ENCODE measurements at places on chromosomes 12 and 14.
A peak's percentile ranks its signal among the peaks of the same experiment; 100 is the strongest.

- no peak for DNase-seq
Measured at GRCh38 chr14:81366214-81366613, 33.9 kb downstream of the STON2 start.

DNA sequence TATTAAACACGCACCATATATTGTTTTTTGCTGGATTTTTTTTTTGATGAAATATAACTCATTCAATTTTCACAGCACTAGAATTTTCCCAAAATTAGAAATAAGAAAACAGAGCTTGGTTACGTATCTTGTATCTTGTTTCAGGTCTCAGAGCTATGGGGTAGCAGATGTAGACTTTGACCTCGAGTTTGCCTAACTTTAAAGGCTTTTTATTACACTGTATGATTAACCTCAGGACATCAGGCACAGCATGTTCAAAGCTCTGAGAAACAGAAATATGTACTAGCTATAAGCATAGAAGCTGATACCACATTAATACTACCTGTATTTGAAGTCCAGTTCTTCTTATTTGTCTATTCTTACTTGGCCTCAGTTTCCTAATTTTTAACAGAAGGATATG lies 171.9 kb upstream of the KITLG start:
- no peak for DNase-seq

DNA sequence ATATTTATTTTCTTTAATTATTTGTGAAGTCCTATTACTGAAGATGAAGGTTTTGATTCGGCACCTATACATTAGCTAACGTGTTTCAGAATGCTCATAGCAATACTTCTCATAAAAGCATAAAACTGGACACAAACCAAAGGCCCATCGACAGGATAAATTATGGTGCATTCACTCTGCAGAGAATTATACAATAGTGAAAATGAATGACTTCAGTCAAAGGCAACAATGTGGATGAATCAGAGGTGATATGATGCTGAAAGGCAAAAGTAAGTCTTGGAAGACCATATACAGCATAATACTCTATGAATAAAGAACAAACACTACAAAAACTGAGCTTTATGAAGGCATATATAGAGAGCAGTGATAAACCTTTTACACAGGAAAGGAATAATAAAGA lies 156.6 kb upstream of the EGLN3 start:
- DNase-seq = no peak

DNA sequence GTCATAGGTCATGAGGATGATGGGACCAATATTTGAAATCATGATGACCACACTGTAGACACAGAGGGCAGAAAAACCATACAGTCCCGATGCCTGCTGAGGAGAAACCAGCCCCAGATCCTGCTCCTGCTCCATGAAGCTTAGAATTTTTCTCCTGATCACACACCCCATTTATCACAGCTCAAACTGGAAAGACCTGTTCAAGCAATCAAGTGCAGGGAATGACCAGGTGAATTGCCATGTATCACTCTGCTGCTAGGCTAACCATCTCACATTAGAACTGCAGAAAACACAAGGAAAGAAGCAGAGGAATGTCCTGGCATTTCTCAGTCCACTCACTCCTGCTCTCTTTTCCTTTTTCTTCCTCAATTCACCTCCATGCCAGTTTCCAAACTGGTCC lies 18.1 kb downstream of the MANSC1 start:
- DNase-seq = peak; percentile 29

GRCh38 chr12:71872972-71873371 lies 33.4 kb downstream of the TBC1D15 start:
- no peak for DNase-seq

DNA sequence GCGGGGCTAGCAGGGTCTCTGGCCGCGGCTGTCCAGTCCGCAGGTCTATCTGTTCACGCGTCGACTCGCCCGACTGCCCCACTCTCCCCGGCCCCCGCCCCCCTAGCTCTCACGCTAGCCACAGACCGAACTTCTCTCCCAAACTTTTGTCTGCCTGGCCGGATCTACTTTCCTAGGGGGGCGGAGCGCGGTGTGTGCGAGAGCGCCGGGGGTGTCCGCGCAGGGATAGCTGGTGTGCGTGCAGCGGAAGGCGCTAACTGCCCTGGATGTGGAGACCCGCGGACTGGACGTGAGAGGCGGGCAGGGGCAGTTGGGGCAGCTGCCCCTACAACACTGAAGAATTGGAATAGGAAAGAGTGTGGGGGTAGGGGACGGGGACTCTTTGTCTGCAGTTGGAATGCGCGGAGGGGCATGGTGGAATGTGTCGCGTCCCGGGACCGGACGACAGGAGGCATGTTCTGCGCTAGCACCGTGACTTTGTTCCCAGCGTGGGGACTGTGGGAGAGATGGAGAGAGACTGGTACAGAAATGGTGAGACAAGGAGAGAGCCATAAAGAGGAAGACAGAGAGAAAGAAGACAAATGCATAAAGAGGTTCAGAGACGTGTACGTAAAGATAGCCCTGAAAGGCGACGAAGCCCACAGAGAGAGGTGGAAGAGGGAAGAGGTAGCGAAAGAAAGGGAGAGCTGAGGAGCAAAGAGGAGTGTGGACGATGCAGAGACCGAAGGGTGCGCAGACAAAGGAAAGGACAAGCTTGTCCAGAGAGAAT lies at the start of gene AJUBA:
Gene AJUBA, minus strand, starts transcription at position 75 of the 769 bp plus-strand sequence. CDS start 285 bp downstream, outside the sequence.
- DNase-seq = peak; percentile 72

DNA sequence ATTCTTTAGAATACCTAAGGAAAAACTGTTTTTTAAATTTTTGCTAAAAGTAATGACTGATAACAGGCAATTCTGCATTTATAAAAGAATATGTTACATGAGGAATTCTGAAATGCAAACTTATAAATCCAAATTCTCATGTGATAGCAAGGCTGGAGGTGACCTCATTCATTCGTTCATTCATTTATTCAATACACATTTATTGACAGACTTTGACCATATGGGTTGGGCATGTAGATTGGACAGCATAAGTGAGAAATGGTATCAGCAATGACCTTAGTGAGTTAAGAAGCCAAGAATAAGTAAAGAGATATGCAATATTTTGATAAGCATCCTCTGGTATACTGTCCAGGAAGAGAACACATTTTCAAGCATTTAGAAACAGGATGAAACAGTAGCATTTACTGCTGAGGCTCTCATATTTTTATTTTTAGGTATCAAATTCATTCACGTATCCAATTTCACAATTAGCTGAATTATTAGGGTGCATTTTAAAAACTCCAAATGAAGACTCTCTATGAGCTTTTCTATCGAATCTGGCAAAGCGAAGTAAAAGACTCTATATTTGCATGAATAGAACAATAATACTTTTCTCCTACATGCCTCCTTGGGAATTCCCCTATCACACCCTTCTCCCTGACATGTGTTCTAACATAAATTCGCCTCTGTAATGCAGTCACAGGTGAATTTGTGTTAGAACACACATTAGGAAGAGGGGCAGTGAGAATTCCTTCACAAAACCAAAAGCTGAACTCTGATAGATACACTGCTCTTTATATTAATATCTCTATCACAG lies 49.9 kb downstream of the PEBP1 start:
- DNase-seq = no peak

DNA sequence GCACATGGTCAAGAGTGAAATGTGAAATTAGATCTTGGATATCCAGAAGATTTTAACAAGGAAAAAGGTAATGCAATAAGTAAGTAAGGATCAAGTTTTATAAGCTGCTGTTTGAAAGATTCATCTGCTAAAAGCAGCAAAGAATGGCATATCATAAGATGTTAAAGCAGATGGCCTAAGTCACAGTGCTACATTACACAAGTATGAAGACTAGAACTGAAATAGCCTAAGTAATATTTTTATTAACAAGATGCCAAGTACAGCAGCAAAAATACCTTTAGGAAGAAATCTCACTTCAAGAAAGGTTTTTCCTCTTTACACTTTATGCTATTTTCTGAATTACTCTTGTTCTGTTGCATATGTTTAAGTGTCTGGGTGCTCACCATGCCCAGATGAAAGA lies 414.1 kb downstream of the MDGA2 start:
- DNase-seq = no peak

DNA sequence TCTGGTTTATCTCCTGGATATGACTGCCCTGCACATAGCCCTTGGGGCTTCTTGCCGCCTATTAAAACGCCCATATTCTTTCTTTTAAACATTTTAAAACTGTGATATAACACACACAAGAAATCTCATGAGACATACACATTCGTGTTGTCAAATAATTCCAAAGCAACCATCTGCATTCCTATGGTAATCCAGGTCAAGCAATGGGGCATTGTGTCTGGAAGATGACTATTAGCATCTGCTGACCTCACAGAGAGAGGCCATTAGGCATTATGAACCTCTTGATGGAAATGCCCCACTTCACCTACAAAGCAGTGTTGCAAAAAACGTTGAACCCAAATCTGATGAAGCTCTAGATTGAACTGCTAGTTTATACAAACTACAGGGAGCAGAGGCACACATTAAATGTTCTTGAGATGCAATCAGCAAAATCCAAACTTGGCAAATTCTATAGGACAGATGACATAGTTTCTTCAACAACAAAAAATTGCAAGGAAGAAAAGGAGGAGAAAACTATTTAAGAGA lies 513.8 kb upstream of the CCDC196 start:
- DNase-seq = no peak

DNA sequence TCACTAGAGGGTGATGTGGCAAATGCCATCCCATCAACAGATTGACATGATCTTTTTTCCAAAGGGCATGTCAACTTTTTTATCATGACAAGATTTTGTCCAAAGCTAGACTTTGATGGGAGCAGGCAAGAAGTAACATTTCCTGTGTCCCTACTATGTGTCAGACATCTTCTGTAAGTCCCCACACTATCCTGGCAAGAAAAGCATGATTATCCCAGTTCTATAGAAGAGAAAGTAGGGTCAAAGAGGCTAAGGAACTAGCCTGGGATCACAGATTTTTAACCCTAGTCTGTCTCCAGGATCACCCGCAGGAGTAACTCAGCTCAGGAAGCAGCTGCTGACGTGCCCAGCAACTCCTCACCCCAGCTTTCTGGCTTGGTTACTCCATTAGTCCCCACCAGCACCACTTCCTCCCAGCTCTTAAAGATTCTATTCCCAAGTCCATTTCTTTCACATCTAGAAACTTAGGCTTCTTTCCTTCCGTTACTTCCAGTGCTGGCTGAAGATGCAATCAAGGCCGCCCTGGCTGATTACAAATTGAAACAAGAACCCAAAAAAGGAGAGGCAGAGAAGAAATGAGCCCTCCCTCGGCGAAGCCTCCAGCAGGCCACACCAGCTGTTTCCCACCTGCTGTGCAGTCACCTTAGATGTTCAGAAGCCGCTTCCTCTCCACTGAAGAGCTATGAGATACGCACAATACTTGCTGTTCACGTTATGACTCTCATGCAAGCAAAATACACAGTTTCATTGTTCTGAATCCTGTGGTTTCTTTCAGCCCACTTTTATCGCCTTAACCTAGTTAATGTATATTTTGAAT lies 6.2 kb downstream of the ISCU start:
- DNase-seq = peak; percentile 79

GRCh38 chr12:1161197-1161596 lies 170.2 kb downstream of the ERC1 start:
- no peak for DNase-seq

DNA sequence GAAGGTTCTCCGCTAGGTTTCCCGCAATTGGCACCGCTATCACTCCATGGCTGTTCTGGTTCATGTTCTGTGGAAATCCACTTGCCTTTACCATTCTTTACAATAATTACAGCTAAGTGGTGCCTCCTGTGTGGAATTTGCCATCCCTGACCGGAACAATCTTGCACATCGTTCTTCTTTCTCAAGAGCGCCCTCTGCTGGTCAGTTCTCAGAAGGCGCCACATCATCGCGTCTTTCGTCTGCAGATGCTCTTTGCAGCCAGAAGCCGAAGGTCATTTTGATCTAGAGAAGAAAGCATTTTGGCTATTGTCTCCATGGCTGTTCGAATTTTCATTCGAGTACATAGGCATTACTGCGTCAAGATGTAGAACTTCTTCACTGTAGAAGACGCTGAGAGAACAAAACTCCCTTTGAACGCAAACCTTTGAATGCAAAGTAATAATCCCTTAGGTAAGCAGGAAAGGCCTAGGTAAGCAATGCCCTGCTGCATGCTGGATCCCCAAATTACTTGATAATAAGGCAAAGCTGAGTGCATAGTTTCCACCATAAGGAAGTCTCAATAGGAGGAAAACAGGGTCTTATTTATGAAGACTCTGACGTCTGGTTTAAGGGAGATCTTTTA lies 10.1 kb upstream of the RTRAF start:
- peak; percentile 48 for DNase-seq

DNA sequence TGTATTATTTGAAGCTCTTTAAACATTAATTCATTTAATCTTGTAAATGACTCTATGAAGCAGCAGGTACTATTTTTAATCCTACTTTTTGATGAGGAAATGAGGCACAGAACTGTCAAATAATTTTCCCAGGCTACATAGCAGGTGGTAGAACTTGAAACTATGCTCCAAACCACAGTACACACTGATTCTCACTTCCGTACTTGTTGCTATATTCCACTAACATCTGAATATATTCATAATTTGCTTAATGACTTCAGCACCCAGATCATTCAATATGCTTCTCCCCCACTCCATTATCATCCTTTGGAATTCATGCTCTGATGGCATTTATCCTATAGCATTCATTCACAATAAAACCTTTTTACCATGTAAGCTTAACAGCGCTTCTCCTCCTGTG lies 4.9 kb downstream of the ERGIC2 start:
- DNase-seq = no peak

DNA sequence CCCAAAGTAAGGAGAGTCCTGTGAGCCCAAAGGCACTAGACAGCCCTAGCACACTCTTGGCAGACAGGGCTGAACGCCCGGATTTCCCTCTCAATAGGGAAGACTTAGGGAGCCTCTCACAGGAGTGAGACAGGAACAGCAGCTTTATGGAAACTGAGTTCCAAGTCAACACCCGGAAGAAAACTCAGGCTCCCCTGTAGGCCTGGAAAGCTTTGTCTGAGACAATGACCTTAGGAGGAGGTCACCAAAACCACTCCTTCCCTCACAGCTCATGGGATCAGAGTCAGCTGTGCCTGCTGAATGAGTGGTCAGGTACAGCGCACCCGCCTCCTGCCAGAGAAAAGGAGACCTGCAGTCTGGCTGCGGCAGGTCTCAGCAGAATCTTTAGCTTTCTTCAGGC lies 229.5 kb downstream of the CACNA1C start:
- no peak for DNase-seq
